ENCODE measurements at places on chromosomes 7 and 10.

DNA sequence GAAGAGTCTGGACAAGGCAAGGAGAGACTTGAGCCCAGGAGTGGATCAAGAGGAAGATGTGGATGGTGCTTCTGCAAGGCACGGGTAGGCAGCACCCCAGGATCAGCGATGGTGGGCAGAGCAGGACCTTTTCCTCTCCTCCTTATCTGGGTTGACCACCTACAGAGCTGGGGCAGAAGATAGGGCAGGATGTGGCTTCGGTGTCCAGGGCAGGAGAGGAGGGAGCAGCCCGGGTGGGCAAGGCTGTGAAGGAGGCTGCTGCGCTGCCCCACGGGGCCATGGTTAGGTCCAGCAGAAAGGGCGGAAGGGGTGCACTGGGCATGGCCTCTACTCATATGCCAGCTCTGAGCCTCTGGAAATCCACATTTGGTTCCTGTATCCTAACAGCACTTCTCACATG lies 20.0 kb upstream of the PARP12 start:
- no peak for DNase-seq

GRCh38 chr10:53664282-53665019 lies 891.9 kb upstream of the MBL2 start:
- no peak for DNase-seq

- DNase-seq = no peak
Measured at GRCh38 chr10:105840288-105840770, 1199.2 kb downstream of the SORCS3 start.

DNA sequence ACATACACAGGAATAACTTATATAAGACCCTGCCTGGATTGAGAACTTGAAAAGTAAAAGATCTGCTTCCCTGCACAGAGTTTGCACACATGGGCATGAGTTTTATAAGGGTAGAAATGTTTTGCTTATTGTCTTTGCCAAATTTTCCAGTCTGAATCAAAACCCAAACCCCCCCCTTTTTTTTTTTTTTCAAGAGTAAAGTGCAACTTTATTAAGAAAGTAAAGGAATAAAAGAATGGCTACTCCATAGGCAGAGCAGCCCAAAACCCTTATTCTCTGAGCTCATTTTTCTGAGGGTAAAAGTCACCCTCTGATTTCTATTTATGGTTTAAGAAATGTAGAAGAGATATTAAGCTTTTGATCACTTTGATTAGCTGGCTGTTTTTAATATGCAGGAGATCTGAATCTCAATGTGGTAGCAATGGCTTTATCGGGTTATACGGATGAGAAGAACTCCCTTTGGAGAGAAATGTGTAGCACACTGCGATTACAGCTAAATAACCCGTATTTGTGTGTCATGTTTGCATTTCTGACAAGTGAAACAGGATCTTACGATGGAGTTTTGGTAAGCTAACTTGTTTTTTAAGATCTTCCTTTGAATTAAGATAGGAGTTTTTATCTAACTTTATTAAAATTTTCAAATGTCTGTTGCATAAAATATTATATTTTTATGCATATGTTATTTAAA lies 18.7 kb downstream of the MIOS start:
- no peak for DNase-seq

- no peak for DNase-seq
Measured at GRCh38 chr10:70425096-70425495, 16.4 kb downstream of the NODAL start.

DNA sequence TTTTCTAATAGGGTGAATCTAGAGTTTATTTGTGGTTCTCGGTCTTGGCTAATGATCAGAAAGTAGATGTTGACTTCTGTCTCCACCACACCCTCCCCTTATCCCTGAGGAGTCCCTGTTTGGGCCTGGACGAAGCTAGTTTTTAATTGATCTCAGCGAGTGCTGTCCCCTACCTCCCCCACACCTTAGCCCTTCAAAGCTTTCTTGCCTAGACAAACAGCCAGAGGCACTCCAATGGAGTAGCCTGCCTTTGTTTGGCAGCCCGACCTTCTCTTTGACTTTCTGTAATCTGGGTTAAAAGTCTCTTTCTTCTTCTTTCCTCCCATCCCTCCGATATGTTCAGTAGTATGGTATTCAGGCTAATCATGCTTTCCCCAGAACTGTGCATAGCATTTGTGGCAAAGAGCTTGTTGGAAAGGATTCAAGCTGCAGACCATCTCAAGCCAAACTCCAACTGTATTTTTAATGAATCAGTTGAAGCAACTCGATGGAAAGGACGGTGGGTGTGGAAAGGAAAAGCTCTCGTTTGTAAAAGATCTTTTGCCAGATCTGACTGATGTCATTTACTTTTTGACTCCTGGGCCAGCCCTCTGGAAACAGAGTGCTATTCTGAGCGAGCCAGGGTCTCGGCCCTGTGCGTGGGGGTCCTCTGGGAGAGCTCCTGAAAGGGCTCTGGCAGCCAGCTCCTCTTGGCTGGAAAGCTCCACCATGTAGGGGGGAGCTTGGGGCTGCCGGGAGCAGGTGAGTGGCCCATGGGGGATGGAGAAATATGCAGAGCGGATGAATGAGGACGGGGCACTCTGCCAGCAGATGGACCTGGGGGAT lies 4.5 kb downstream of the FAM180A start:
- DNase-seq = no peak

DNA sequence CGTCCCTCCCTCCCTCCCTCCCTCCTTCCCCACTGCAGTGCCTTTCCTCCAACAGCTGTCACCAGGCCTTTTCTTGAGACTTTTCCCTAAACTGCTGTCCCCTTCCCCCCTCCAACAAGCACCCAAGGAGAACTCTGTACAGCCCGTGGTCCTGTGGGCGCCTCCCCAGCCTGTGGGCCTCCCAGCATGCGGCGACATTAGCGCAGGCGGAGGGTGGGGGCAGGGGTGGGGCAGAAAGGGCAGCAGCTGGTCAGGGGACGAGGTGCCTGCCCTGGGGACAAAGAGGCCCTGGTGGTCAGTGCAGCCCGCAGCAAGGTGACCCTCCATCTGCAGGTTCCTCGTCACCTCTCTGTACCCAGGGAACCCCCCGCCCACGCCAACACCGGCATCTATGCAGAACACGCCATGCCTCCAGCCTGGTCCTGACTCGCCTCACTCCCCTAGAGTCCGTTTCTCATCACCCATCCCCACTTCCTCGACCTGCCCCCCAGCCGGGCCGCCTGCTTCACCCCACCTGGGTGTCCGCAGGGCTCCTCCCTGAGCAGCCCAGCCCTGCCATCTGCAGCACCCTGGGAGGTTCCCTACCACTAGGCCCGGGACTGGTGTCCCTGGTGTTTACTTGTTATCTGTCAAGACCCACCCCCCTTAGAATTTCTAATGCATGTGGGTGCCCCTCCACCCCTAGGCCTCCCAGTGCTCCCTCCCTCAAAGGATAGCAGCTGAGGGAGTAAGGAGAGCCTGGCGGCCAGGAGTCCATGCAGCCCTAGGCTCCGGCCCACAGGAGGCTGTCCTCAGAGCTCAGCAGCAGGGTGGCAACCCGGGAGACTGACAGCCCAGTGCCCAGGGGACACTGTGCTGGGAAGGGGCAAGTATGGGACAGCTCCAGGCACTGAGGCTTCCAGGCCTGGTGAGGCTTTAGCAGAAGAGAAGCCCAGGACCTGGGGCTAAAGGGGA lies 147.8 kb downstream of the ARHGAP22 start:
- no peak for DNase-seq

GRCh38 chr7:39069031-39069430 lies 91.3 kb downstream of the POU6F2 start:
- DNase-seq = no peak

DNA sequence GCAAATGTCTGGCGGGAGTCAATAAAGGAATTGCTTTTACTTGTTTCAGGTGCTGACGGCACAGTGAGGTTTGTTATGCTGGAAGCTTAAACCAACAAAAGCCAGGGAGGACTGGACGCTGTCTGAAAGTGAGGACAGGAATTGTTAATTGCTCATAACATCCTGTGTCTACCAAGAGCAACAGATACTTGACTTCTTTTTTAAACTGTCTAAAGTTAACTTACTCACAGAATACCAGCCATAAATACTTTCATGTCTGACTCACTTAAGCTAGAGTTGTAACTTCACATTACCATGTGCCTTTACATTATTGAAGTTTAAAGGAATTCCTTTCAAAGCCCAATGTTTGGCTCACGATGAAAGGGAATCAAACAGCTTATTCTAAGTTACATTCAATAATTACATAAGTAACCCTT lies 252.7 kb upstream of the SHH start:
- DNase-seq = no peak

DNA sequence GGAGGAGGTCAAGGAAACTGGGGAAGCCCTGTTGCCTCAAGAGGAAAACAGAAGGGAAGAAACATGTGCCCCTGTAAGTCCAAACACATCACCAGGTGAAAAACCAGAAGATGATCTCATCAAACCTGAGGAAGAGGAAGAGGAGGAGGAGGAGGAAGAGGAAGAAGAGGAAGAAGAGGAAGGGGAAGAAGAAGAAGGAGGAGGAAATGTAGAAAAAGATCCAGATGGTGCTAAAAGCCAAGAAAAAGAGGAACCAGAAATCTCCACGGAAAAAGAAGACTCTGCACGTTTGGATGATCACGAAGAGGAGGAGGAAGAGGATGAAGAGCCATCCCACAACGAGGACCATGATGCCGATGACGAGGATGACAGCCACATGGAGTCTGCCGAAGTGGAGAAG lies 82.7 kb upstream of the SAMD8 start:
- no peak for DNase-seq
